AG09309 (cell line): ENCODE measurements at places on chromosomes 4 and X.
A peak's percentile ranks its signal among the peaks of the same experiment; 100 is the strongest.

DNA sequence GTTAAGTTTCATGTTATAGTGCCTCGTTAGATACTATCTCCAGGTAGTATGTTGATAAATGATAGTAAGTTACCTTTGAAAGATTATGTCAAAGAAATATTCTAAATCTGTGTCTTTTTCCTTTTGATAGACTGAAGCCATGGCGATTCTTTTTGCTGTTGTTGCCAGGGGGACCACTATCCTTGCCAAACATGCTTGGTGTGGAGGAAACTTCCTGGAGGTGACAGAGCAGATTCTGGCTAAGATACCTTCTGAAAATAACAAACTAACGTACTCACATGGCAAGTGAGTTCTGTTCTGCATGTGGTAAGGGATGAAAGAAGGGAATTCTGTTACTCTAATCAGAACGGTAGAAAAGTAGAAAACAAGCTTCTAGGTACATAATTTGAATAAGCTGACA lies 8.2 kb downstream of the VAMP7 start:
- DNase-seq, result no peak

DNA sequence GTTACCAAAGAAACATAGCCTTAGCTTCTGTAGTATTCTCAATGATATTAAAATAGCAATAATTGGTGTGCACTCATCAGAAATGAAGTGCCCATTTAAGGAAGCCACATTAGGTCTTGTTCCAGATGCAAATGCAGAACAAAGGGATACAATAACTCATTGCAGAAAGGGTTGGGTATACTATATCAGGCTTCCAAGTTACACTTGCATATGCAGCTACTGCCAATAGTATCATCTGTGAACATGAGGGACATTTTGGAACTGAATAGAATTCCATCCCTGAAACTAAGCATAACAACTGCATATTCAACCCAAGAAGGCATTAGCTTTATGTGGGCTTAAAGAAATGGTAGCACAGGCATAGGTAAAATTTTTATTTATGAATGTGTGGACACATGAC lies 167.8 kb downstream of the ANTXR2 start:
- no peak for DNase-seq

DNA sequence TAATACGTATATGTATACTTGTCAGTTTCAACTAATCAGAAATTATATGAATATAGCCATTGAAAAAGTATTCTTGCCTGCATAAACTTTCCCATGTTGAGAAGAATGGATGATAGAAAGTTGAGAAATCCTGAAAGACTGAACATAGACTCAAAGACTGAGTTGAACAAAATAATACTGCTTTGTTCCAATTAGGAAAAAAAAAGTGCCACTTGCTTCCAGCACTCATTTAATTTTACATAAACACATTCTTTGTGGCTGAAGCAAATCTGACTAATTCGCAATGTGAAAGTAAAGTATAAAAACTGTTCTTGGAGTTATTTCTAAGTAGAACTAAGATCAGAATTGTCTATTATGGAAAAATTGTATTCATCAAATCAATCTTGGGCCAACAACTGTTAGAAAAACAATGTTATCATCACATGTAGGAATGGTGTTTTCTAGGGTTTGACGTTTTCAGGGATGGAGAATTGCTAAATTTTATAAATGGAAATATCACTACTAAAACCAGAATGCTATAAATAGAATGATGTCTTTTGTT lies 2334.6 kb downstream of the PCDH7 start:
- no peak for DNase-seq

DNA sequence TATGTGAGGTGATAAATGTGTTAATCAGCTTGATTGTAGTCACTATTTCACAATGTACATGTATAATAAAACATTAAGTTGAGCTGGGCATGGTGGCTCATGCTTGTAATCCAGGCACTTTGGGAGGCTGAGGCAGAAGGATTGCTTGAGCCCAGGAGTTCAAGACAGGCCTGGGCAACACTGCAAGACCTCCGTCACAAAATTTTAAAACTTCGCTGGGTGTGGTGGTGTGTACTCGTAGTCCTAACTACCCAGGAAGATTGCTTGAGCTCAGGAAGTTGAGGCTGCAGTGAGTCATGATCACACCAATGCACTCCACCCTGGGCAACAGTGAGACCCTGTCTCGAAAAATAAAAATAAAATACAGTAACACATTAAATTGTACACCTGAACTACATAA lies 20.1 kb downstream of the LYAR start:
- no peak for DNase-seq

DNA sequence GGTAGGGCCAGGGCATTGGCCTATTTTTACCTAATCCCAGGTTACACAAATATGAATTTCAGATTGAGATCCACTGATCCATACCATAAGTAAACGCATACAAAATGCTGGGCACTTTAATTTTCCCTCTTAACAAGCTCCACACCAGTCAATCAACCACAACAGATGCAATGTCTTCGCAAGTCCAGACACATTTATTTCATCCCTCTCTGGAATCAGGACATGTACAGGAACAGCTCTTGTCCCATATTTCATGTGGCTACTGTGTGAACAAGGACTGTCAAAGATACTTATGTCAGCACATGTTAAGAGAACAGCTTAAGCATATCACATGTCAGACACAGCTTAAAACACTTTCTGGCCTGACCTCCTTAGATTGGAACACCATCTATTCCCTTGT lies 145.9 kb downstream of the PPP3CA start:
- DNase-seq, result no peak

DNA sequence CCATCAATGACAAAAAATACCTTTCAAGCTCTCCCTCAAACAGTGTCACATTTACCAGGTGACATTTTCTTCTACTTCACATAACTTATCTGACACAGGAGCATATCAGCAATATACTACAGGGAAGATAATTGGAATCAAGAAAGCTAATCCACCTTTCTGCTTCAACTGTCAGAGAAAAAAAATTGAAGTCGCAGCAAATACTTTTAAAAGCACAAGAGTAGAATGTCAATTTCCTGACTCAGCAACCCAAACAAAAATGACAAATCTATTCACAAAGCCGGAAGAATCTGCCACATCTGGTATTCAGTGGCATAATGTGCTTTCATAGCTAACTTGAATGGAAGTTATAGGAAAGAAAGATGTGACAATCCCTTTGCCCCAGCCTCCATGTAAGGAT lies 36.7 kb downstream of the AGA start:
- no peak for DNase-seq

- DNase-seq, result no peak
Measured at GRCh38 chr4:55795341-55795740, 24.2 kb upstream of the EXOC1L start.

- DNase-seq, result no peak
Measured at GRCh38 chr4:76605099-76605563, 170.1 kb downstream of the SHROOM3 start.

- DNase-seq, result no peak
Measured at GRCh38 chr4:24630937-24631336, 46.6 kb upstream of the DHX15 start.

GRCh38 chr4:148442832-148443511 lies 758 bp upstream of the NR3C2 start:
- DNase-seq, result no peak

GRCh38 chrX:72046447-72046846 lies 85.3 kb downstream of the RTL5 start:
- no peak for DNase-seq

DNA sequence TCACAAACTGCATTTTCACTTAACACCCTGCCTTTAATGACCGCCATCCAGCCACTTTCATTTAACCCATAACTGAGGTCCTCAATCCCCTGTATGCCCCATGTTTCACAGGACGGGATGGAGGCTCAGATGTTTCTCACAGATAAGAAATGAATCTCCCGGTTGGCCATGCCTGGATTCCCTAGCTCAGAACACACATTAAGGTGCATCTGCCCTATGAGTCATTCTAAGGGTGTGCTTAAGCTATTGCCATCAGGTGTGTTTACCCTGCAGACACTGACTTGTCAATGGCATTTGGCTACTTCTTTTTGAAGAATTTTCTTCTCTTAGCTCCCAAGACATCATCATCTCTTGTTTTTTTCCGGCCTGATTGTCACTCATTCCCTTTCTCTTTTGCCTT lies 222.6 kb upstream of the SMIM31 start:
- DNase-seq, result no peak

- no peak for DNase-seq
Measured at GRCh38 chr4:43189741-43190140, 297.2 kb downstream of the GRXCR1 start.

DNA sequence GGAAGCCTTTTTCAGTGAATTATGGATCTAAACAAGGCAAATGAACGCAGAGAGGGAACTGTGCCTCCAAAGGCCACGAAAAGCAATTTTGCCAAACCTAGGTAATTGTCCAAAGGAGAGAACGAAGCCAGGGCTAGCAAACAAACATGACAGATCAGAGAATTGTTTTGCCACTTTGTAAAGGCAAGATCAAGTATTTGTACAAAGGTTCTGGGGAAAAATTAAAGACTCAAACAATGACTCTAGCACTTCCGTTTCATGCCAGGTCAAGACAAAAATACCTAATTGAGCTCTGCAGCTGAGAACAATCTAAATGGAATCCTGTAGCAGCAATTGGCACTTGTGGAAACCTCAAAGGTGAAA lies 8.5 kb downstream of the RBM47 start:
- DNase-seq, result no peak

- no peak for DNase-seq
Measured at GRCh38 chrX:151711787-151712186, 4.0 kb upstream of the FATE1 start.

DNA sequence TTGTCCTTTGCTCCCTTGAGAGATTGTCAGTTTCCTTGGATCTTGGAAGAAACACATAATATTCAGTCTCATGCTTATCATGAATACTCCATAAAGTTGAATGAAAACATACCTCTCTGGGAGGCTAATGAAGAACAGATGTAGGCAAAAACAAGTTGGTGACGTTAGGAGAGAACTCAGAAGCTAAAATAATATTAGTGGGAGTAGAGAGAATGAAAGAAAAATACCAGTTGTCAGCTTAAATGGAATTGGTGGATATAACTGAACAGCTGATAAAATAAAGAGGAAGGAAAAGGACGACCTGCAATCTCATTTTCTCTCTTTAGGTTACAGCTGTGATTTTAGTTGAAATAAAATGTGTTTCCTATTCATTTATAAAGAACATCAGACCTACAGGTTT lies 124.8 kb downstream of the SNCA start:
- DNase-seq, result peak; percentile 47

DNA sequence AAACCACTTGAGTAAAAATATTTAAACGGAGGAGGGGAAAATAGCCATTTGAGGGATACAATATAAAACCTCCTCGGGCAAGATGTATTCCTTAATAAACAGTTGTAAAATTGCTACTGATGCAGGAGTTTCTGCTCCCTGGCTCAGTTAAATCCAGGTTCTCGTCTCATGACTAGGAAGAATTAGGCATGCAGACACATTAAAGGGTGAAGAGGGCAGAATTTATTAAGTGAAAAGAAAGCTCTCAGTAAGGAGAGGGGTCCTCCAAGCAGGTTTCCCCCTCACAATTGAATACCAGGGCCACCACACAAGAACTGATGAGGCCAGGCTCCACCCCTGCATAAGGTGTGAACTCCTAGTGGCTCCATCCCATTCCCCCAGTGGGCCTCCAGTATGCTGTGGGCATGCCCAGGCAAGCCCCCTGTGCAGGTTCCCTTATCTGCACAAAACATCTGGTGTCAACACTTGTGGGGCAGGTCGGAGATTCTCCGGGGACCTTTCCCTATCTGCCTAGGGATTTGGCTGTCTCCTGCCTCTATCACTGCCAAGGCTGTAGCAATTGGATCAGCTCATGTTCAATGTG lies 80.4 kb downstream of the HS6ST2 start:
- DNase-seq, result no peak

- DNase-seq, result no peak
Measured at GRCh38 chr4:73676136-73676535, 55.9 kb upstream of the RASSF6 start.

- no peak for DNase-seq
Measured at GRCh38 chrX:127574829-127575228, 477.4 kb downstream of the ACTRT1 start.

GRCh38 chr4:138188406-138189084 lies 53.6 kb downstream of the SLC7A11 start:
- no peak for DNase-seq

- no peak for DNase-seq
Measured at GRCh38 chrX:104172121-104172520, 5.9 kb downstream of the FAM199X start.

DNA sequence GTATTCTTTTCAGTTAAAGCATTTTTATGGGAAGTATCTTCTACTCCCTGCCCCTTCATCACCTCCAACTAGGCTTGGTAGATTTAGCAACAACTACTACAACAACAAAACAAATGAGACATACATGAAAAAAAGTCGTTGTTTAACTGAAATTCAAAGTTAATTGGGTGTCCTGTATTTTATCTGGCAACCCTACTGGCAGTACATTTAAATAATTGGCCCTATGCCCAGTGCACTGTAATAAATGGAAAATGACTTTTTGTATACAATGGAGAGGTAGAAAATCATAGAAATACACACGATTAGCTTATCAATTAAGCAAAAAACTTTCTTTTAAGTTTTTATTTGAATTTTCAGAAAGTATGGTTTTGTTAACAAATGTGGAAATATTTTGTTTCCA lies 21.4 kb upstream of the CLGN start:
- no peak for DNase-seq

DNA sequence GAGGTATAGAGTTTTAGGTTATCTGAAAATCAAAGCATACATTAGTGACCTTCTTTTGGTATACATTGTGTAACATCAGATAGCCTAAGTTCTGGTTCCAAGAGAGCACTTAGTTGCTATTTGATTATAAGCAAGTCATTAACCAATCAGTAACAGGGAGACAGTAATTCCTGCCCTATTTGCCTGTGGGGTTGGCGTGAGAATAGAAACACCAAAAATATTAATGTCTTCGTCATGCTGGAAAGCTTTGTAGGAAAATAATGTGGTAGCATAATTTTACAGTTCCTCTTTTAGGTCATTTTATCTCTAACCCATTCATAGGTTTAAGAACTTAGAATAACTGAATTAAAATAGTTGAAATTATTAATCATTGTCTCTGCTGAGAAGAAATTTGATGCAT lies 37.8 kb downstream of the NPNT start:
- DNase-seq, result no peak

DNA sequence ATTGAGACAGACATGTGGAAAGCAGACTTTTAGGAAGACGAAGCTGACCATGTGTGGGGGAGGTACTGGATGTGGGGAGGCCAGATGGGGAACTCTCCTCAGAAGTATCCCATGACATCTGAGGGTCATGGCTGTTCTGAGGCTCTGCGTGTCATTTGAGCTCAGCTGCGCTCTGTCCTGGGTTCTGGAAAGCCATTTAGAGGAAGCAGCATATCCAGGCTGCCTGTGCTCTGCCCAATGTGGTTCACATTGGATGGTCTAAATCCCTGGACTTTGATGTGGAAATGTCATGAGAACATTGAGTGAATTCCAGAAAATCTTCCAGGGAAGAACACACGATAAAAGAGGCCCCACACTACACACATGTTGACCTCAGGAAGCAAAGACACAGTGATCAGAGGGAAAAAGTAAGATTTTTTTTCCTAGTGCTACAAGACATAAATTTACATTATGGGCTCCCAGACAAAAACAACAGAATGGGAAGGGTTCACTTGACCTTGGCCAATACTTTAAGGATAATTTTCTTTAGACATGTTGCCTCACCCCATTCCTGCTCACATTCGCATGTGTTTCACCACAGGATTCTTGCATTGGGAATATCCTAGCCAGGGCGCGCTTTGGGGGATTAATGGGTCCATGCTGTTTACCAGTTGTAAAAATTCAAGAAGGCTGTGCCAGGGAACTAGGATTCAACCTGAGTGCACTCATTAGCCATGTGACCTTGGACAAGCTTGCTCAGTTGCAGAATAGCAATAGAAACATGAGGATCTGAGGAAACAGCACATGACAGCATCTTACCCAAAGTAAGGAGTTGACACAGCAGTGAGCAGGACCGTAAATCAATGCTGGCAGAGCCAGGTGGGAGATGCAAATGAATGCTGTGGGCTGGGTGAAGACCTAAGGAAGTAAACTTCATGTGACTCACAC lies 73.2 kb upstream of the C1QTNF7 start:
- DNase-seq, result no peak
